Stimulated activated CD8-positive, alpha-beta memory T cell treated with anti-CD3 and anti-CD28 coated beads, Interleukin-4, amount 100 ng/mL, for 1 hour (primary cell): ENCODE measurements at places on chromosomes 6 and 20.

GRCh38 chr6:33846226-33846625 is 42.4 kb upstream of the MLN start:
- no peak for DNase-seq

GRCh38 chr6:166162599-166163342 is 4.9 kb downstream of the TBXT start:
- no peak for DNase-seq

GRCh38 chr6:36328600-36328999 is 8.1 kb downstream of the BNIP5 start:
- DNase-seq = no peak

GRCh38 chr6:36110050-36110449 is 20.3 kb upstream of the MAPK13 start:
- DNase-seq = no peak

DNA sequence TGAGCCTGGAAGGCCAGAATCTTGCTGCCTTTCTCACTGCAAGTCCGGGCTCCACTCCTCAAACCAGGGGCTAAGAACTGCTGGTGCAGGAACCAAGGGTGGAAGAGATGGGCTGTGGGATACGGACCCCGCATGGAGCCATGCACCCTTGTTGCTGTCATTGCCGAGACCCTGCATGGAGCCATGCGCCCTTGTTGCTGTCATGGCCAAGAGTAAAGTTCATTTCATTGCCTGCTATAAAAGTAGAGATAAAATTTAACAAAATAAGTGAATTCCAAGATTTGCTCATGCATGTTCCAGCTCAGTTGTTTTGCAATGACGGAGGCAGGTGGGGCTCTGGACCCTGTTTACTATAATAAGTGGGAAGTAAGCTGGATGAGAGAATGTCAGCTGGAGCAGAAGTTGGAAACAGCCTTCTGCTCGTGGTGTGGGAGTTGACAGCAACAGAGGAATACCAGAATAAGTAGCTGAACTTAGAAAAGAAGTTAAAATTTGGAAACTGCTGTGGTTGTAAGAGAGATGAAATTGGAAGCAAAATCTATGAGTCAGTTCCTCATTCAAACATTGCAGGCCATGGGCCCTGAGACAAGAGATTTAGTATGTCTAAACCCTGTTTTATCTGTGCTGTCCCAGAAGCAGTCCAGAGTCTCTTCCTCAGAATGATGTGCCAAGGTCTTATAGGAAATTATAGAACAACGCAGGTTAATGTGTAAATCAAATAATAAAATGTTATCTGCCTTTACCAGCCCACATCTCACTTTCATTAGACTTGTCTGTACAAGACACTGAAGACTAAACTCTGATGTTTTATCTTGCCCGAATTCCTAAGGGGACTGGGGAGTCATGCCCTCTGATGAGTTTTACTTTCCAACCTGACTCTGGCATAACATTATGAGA is 15.8 kb upstream of the THBS2 start:
- DNase-seq = no peak

- no peak for DNase-seq
These were observed 717.9 kb upstream of the POU3F2 start for GRCh38 chr6:98116455-98116854.

DNA sequence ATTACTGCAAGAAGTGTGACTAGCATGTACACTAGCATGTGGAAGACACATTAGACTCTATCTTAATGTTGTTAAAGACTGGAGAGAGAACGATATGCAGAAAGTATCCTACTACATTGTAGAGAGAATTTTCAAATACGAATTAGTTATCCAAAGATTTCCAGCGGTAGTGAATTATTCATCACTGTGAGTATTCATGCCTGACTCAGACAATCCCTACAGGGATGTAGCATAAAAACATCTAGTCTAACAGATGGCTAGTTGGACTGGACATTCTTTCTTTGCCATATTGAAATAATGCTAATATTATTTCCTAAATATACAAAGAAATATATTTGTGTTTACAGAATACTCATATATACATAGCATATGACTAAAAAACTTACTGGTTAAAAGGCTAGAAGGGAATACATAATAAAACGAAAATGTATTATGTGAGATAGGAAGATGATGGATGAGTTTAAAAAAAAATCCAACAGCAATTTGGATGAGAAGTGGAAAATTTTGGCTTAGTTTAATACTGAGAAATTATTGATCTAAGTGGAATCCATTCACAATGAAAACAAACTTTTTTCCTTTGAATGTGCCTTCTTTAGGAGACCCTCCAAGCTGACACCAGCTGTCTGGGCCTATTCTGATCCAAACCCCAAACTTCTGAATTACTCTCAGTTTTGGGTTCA is 580.7 kb downstream of the RFPL4B start:
- DNase-seq = no peak

- no peak for DNase-seq
These were observed 36.8 kb upstream of the RGS17 start for GRCh38 chr6:153167907-153168306.

DNA sequence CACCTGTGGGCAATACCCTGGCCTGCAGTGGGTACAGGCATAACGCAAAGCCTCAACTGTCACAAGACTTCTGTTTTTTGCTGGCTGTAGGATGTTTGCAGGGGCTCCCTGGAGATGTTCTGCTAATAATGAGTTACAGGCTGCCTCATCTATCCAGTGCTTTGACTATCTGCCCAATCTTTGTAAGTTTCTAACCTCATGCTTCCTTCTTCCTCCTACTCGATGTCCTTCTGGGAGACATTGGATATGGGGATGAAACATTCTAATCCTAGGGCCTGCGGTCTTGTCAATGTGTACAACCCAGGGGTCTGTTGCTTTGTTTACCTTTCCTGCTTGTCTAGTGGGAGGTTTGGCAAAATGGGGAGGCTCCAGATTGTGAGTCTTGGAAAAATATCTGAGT is 136.8 kb upstream of the TCF21 start:
- DNase-seq = no peak
